ENCODE measurements at places on chromosomes 6 and 20.

DNA sequence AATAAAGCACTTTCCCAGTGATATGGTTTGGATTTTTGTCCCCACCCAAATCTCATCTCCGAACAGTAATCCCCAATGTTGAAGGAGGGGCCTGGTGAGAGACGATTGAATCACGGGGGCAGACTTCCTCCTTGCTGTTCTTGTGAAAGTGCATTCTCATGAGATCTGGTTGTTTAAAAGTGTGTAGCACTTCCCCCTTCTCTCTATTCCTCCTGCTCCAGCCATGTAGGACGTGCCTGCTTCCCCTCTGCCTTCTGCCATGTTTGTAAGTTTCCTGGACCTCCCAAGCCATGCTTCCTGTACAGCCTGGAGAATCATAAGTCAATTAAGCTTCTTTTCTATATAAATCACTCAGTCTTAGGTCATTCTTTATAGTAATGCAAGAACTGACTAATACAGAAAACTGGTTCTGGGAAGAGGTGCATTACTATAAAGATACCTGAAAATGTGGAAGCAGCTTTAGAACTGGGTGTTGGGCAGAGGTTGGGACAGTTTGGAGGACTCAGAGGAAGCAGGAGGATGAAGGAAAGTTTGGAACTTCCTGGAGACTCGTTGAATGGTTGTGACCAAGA is 7.4 kb downstream of the EPM2A start:
- no peak for DNase-seq

GRCh38 chr20:41242807-41243206 is 74.7 kb downstream of the ZHX3 start:
- DNase-seq: no peak

GRCh38 chr20:38342216-38342615 is 4.1 kb upstream of the LBP start:
- no peak for DNase-seq

DNA sequence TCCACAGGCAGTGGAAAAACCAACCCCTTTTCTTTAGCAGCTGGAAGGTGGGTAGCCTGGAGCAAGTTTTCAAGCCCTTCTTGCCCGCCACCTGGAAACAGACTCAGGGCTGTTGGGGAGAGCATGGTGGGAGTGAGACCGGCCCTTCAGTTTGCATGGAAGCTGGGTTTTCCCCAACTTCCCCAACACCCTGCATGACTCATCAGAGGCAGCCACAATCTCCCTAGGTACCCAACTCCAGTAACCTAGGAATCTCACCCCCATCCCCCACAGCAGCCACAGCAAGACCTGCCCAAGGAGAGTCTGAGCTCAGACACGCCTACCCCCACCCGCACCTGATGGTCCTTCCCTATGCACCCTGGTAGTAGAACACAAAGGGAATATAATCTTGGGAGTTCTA is 86.3 kb upstream of the IRAK1BP1 start:
- no peak for DNase-seq

DNA sequence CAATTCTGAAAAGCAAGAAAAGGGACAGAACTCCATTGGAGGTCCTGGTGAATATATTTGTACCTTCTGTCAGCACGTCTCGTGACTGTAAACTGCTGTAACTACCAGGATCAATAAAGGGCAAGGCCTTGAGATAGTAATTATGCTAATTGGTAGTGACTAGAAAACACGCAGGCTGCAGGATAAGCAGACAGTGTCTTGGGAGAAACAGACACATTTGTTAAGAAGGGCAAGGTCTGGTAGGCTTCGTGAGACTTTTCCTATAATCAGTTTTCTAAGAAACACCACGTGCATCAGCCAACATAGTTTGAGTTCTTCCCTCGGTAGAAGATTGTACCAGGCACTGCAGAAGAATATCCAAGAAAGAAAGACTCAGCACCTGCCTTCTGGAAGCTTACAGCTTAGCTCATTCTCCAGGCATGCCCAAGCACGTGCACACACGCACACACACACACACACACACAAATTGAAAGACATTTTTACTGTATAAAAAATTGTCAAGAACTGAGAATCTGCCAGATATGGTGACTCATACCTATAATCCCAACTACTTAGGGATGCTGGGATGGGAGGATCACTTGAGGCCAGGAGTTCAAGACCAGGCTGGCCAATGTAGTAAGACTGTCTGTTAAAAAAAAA is 167.0 kb upstream of the SASH1 start:
- DNase-seq: no peak

DNA sequence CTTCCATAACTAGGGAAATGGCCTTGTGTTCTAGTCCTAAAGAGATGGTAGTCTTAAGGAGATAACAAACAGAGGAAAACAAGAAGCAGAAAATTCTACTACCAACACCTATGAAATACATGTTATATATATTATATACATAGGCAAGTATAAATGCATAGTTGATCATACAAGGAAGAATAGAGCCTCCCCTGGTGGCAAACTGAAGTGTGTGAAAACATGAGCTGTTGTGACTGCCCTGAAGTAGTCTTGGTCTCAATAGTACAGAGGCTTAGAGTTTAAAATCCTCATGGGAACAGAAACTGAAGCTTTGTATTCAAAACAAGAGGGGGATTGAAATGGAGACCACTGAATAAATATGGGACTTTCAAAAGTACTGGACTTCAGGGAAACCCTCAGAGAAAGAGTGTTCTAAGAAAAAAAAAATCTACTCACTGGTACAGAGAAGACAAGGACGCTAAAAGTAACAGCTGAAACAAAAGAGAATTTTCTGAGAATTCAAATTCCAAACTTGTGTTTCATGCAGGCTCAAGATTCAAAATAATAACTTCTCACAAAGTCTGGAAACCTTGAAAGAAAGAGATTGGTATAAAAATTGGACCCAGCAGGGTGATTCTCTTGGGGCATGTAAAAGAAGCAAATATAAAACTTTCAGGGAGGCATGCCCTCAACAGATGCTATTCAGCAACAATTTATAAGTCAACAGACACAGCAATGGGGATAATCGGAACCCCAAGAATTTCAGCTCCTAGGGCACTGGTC is 59.7 kb upstream of the SAMD3 start:
- no peak for DNase-seq

DNA sequence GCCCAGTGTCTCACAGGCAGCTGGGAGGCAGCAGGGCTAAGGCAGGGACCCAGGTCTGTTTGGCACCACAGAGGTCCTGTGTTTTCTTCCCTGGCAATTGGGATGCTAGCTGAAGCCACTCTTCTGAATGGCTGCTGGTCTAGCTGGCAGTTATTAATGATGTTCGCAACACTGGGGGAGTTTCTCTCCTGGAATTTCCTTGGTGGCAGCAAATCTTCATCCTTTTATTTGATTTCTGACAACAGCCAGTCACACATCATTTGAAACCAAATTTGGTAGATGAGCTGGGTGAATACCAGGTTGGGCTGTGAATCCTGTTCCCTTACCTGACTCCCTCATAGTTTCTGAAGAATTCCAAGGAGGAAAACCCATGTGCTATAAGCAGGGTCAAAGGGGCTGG is 40.8 kb upstream of the SLC4A11 start:
- DNase-seq: no peak

DNA sequence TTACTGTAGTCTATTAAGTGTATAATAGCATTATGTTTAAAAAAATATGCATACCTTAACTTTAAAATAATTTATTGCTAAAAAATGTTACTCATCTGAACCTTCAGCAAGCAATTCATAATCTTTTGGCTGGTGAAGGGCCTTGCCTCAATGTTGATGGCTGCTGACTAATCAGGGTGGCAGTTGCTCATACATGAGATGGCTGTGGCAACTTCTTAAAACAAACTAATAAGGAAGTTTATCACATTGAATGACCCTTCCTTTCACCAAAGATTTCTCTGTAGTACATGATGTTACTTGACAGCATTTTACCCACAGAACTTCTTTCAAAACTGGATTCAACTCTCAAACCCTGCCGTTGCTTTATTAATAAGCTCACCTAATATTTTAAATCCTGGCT is 84.0 kb downstream of the TASP1 start:
- DNase-seq: no peak

DNA sequence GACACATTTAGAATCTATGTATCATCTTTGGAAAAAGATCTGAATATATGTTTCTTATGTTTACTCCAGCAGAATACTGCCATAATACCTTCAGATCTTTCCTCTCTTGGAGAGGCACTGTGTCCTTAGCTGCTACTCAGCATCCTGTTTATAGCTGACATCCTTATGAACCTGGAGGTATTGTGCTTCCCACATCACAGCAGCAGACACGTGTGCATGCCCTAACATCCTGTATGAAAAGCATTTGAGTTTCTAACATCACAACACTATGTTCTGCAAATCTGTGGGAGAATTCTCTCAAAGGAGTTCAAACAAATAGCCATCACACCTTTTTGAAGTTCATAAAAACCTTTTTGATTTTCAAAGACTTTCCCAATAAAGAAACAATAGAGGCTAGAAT is 216.0 kb downstream of the GJA1 start:
- DNase-seq: no peak

DNA sequence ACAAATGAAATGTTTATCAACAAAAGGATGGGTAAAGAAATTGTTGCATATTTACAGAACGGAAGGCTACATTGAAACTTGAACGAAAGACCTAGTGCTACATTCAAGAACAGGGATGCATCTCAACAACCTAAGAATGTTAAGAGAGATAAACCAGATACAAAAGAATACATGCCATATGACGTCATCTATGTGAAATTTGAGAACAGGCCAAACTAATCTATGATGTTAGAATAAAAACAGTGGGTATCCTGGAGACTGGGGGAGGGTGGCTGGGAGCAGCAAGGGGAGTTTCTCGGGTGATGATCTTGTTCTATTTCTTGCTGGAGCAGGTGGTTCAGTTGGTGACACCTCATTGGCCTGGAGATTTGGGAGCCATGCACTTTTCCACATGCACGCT is 81.5 kb downstream of the SULF2 start:
- no peak for DNase-seq

- peak; percentile 76 for DNase-seq
Observed at GRCh38 chr20:57435498-57436222, 44.5 kb downstream of the RBM38 start.

GRCh38 chr20:51482836-51483473 is 59.6 kb downstream of the NFATC2 start:
- DNase-seq: no peak

DNA sequence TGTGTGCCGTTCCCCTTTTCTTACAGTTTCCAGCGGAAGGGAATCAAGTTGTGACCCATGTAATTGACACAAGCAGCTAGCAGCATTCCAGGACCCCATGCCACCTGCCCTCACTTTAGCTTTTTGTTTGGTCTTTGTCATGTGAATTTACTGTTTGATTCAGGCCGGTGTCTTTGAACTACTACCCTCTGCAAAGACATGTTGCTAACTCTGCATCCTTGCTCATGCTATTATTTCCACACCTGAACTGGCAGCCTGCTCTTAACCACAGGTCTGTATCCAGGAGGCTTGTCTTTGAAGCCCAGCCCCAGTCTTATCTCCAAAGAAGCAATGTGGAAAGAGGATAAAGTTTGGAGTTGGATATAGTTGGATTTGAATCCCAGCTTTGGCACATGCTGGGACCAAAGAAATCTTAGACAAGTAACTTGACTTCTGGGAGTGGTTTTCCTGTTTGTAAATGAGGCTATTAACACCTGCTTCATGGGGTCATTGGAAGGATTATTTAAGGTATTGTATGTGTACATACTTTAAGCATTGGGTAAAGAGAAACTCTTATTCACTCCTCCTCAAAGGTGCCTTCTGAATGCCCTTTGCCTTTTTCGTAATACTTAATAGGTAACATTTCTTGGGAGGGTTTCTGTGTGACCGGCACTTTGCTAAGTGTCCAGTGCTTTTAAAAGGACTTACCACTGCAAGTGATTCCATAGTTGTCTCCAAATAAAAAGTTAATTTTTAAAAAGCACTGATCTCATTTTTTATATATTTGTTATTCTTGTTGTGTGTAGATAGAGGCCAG is 52.4 kb downstream of the RALY start:
- DNase-seq: no peak

- no peak for DNase-seq
Observed at GRCh38 chr20:36082315-36082915, 72.1 kb upstream of the EPB41L1 start.

GRCh38 chr6:38482466-38482865 is 157.3 kb downstream of the BTBD9 start:
- DNase-seq: no peak

GRCh38 chr6:170150590-170150945 is 140.3 kb downstream of the DLL1 start:
- DNase-seq: no peak

DNA sequence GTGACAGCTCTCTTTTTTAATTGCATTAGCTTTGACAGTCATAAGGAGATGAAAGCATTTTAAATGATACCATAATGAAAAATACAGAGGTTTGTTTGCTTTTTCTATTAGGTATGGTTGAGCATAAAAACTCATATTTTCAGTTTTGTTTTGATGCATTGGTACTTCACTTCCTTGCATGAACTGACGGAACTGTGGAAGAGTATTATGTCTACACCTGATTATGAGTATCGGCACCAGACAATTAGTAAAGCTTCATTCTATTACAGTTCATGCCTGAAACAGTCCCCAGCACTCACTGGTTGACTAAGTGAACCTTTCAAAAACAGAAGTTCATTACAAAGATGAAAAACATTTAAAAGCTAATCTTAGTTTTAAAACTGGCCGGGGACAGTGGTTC is 593.0 kb downstream of the GRIK2 start:
- no peak for DNase-seq

DNA sequence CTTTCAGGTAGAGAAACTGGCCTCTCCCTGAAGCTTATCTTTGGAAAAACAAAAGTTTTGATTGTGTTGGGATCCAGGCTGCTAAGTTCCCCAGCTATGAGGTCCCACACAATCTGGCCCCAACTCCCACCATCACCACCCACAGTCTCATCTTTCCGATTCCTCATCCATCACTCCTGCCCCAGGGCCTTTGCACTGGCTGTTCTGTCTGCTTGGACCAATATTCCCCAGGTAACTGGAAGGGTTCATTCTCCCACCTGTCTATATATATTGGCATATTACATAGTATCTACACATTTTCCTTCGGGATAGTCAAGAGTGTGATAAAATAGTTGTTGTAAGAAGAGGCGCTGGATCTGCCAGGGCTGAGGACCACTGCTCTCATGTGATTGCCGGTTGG is 52.0 kb downstream of the CPNE5 start:
- DNase-seq: no peak

GRCh38 chr6:111536910-111537527 is 54.0 kb upstream of the REV3L start:
- no peak for DNase-seq

- DNase-seq: peak; percentile 58
Observed at GRCh38 chr20:2652724-2653555, 508 bp downstream of the NOP56 start.

DNA sequence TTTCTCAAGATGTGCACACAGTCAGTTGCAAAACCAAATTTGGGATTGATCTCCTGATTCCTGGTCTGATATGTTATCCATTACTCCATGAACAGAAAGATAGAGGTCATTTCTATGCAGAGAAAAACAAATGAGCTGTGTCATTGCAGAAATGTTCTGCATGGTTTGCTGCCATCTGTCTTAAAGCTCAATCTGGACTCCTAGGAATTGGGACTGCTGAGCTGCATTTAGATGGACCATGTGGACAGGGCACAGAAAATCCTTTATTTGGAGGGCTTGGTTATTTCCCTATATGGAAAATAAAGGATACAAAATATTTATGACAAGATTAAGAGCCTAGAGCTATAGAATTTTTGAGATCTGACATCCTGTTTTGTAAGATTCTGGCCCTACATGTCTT is 91.3 kb downstream of the ADGRB3 start:
- peak; percentile 10 for DNase-seq

- no peak for DNase-seq
Observed at GRCh38 chr20:17059465-17059864, 167.4 kb upstream of the PCSK2 start.

All from NCI-H1092 treated with DMSO at 0.1 percent for 48 hours (cell line).